ENCODE measurements at places on chromosomes 3 and 15.
A peak's percentile ranks its signal among the peaks of the same experiment; 100 is the strongest.

DNA sequence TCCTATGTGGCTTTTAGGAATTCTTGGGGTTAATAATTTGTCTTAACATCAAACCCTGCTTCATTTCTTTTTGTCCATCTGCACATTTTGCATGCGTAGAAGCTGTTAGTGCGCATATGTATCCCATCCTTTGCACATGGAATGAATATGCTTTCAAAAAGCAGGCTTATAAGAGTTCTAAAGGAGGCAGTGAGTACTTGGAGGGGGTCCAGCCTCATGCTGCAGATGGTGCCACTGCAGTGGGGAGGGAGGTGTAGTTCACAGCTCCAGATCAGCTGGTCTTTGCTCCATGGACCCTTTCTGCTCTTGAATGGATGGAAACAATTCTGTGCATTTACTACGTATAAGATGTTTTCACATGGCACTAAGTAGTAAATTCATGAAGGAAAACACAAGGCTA lies 20.7 kb upstream of the SSR3 start:
- DNase-seq = no peak

GRCh38 chr3:112005091-112005672 lies 6.5 kb downstream of the TAGLN3 start:
- no peak for DNase-seq

- DNase-seq = peak; percentile 70
Observed at GRCh38 chr3:183822631-183823030, 2.7 kb downstream of the MAP6D1 start.

GRCh38 chr15:77021803-77022381 lies 27.0 kb downstream of the PSTPIP1 start:
- DNase-seq = peak; percentile 35

GRCh38 chr3:171783086-171783485 lies 27.2 kb downstream of the PLD1 start:
- no peak for DNase-seq

- no peak for DNase-seq
Observed at GRCh38 chr3:166367947-166368533, 530.8 kb upstream of the BCHE start.

DNA sequence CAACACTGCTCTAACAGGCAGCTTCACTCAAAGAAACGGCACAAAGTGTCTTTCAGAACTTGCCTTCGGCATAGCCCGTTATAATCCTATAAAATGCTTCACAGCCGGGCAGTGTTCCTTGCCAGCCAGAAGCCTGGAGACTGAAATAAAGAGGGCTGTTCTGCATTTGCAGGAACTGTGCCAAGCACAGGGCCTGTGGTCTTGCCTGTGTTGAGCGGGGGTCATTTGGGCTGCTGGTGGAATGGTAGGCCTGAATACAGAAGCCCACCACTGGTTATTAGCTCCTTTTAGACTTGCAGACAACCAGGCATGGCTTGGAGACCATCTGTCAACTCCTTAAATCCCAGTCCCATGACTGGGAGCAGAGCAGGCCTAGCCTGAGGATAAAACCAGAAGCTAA lies 4.7 kb upstream of the ARHGEF3 start:
- no peak for DNase-seq

DNA sequence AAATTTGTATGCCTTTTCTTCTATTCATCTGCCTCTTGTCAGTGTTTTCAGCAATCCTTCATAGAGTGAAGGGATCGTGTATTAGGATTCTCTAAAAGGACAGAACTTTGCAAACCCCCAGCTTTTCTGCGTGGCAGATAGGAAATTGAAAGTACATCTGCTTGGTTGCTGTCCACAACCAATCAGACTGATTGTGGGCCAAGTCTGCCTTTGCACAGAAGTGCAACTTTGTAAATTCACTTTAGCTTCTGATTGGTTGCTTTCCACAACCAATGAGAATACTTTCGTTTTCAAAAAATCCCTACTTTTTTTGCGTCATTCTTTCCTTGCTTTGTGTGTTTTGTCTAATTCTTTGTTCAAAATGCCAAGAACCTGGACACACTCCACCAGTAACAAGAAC lies 847.4 kb downstream of the FHIT start:
- no peak for DNase-seq

DNA sequence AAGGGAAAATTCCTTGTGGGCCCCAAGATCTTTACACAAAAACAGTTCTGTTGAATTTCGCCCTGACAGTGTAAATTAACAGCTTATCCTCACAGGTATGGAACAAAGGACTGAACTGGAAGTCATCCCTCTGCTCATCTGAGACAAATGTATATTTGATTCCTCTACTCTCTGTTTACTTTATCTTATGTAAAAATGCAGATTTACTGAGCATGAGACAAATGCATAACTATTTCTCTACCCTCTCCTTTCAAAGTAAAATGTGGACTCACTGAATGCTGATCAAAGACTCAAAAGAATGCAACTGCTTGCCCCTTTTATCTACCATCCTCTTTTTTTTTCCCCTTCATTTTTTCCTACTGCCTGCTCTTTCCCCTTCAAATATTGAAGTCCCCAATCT lies 98.6 kb upstream of the CRBN start:
- no peak for DNase-seq

DNA sequence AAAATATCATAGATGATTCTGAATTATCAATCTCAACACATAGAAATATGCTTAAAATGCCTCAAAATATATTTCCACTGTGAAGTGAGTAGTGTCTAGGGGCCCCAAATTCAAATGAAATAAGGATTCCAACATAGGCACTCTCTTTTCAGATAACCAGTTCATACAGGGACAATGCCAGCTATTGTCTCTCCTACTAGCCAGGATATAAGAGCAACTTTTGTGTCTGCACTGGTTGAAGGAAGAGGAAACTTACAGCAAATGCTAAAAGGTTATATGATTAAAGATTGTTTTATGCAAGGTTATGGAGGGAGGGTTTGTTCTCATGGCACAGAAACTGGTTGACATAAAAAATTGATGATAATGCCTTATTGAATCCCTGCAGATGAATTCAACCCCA lies 579.4 kb upstream of the ALCAM start:
- no peak for DNase-seq

- DNase-seq = peak; percentile 71
Observed at GRCh38 chr15:29612096-29612495, 210.2 kb downstream of the TJP1 start.

DNA sequence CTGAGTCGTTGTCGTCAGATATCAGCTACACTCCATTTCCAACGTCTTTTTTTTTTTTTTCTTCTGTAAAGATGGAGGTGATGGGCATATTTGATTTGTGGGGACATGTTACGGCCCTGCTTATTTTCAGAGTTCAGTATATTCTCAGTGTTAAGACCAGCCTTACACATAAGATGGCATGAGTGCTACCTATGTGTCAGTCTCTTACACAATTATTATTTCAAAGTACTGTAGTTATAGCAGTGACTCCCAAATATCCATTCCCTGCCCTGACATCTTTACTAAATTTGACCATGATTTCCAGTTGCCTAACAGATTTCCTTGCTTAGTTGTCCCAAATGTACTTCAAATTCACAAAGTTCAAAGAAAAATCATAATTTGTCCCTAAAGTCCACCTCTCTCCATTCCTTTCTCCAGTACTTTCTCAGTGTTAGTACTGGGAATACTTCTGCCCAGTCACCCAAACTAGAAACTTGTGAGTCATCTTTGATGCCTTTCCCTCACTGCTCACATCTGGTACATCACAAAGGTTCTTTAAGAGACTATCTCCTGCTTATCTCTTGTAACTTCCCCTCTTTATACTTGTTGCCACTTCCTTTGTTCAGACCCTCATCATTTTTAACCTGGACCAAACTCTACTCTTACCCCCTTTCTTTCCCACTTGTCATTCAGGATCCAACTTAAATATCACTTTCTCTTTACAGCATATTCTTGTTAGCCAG lies 67.0 kb downstream of the ZNF609 start:
- no peak for DNase-seq

GRCh38 chr15:56734013-56734635 lies 815 bp upstream of the ZNF280D start:
- peak; percentile 45 for DNase-seq

DNA sequence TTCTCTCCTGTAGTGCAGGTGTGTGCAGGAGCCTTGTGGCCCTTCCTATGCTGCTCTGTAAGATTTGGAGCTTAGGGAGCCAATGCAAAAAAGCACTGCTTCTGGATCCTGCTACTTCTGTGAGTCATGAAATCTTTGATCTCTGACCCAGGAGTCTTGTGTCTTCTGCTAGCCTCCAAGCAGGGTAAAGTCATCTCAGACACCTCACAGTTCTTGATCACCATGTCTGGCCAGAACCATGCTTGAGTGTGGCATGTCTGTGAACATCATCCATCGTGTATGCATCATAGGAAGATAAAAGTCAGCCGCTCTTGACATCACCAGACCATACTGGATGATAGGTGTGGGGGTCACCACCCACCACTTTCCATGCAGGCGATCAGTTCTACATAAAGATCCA lies 247.8 kb downstream of the RPLP1 start:
- no peak for DNase-seq

GRCh38 chr3:129304962-129305222 lies 26.2 kb downstream of the HMCES start:
- DNase-seq = no peak

Data from endodermal cell (in vitro differentiated cells).